ENCODE measurements at places on chromosomes 13 and 19. TPM values are rescaled to one million over a fixed set of nuclear protein-coding genes. Genes with fewer than 3 reads are reported as not detected.

RGS9BP gene
- 0.85 TPM for total RNA-seq

PSG7 gene
- total RNA-seq = not detected

TRPM4 gene
- total RNA-seq = 3.4 TPM

SSC5D gene
- total RNA-seq = 0.05 TPM

KANK2 gene
- total RNA-seq = 10.7 TPM

SLITRK5 gene
- 0.24 TPM for total RNA-seq

DPF1 gene
- 2.5 TPM for total RNA-seq

SELENOV gene
- not detected for total RNA-seq

SLC10A2 gene
- not detected for total RNA-seq

ZNF700 gene
- total RNA-seq = 9.5 TPM

ZNF729 gene
- total RNA-seq = not detected

ASPDH gene
- not detected for total RNA-seq

CGB8 gene
- not detected for total RNA-seq

C13orf42 gene
- not detected for total RNA-seq

OR7C1 gene
- 0.05 TPM for total RNA-seq

GRCh38 chr19:11446652-11447301, 11.3 kb downstream of the PRKCSH start:
- DNase-seq = peak; percentile 61

GRCh38 chr13:51844862-51845573, at the start of gene TMEM272:
Gene TMEM272 (minus strand): TSS chr13:51845177. CDS start chr13:51838530, 6,647 bp downstream.
- peak; percentile 78 for DNase-seq

DNA sequence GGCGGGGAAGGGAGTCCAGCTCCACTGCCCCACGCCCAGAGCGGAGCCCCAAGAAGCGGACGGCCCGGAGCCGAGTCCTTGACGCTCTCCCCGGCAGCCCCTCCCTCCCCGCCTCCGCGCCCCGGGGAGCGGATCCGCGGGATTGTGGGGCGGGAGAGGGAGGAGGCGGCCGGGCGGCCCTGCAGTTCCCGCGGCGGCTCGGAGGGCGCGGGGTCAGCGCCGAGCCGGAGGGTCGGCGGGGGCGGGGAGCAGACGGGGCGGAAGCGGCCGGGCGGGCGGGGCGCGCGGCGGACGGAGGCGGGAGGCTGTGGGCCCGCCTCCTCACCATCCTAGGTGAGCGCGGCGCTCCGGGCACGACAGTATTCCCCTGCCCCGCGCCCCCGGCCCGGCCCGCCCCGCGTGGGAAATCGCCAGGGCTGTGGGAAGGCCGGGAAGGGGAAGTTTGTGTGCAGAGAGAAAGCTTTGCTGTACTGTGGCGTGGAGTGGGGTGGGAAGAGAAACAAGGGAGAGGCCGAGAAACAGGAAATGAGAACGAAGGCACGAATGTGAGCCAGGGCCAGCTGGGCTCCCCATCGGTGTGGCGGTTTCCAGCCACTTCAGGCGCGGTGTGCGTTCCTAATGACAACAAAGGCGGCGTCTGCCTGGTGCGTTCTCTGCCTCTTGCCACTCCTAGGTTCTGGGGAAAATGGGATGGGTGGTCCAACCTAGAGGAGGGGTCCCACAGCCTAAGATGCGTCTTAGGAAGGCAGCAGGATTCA, 1.3 kb upstream of the KLF12 start:
- DNase-seq = peak; percentile 66

DNA sequence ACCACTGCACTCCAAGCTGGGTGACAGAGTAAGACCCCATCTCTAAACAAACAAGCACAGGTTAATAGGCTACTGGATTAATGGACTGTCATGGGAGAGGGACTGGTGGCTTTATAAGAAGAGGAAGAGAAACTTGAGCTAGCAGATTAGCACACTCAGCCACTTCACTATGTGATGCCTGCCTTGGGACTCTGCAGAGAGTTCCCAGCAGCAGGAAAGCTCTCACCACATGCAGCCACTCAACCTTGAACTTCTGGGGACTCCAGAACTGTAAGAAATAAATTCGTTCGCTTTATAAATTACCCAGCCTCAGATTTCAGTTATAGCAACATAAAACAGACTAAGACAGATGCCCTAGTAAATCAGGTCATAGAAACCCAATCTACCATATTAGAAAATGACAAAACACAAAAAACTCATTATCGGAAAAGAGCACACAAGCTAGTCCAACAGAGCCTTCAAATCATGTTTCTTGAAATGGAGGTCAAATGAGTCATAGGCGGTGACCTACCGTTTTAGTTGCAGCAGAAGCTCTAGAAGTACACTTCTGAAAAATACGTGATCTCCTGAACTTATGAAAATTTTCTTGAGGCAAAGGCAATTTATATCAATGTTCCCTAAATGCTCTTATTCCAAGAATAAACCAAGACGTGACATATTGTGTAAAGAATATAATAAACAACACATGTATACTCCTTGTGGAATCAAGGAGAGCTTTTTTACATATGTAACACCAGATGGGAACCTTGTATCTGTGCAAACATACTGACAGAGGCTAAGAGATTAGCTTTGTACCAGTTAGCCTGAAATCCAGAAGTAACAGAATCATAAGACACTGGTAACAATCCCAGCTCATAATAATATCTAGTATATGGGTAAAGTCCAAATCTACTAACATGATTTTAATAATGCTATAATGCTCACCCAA, 340.9 kb upstream of the SGCG start:
- DNase-seq = no peak

- no peak for DNase-seq
Measured at GRCh38 chr13:103908911-103909310, 842.7 kb upstream of the SLC10A2 start.

DNA sequence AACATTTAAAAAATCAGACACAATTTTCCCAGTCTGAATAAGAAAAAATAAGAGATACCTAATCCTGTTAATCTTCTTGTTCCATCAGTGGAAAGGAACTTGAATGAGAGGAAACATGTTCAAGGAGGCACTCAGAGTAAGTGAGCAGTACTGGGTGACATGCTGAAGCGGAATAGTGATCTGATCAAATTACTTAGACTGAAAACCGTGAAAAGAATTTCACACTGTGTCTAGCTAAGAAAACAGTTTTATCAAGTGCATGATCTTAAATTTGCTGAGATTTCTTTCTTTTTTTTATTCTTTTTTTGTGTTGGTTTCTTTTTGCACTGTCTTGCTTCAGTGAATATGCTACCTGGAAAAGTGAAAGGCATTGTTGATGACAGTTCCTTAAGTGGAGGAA, 249.5 kb upstream of the SLC10A2 start:
- no peak for DNase-seq

- no peak for DNase-seq
Measured at GRCh38 chr13:35499196-35499662, 22.7 kb upstream of the MAB21L1 start.

GRCh38 chr19:484494-484893, 11.8 kb upstream of the MADCAM1 start:
- DNase-seq = no peak

- DNase-seq = no peak
Measured at GRCh38 chr19:3801412-3802096, 15.4 kb upstream of the MATK start.

GRCh38 chr13:63128716-63129115, 1713.1 kb upstream of the PCDH20 start:
- DNase-seq = peak; percentile 46

DNA sequence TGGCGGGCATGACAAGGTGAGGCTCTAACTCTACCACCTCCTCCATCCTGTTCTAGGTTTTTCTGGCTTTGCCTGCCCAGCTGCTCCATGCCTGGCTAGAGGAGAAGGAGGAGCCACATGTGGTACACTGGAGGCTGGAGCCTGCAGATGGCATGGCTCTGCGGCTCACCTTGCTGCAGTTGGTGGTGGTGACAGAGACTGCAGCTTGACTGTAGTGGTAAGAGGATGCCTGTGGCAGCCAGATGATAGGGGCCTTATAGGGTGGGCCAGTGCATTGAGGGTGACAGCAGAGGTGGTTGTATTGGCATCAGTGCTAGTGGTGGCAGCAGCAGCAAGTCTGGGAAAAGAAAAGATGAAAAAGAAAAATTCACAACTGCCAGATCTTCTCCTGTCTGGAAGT, 146.2 kb downstream of the TNFRSF19 start:
- no peak for DNase-seq

- no peak for DNase-seq
Measured at GRCh38 chr13:63307228-63307627, 1891.6 kb upstream of the PCDH20 start.

- peak; percentile 45 for DNase-seq
Measured at GRCh38 chr13:74132152-74132775, 1.9 kb downstream of the KLF12 start.

GRCh38 chr13:38897521-38897920, 93.1 kb downstream of the STOML3 start:
- no peak for DNase-seq

DNA sequence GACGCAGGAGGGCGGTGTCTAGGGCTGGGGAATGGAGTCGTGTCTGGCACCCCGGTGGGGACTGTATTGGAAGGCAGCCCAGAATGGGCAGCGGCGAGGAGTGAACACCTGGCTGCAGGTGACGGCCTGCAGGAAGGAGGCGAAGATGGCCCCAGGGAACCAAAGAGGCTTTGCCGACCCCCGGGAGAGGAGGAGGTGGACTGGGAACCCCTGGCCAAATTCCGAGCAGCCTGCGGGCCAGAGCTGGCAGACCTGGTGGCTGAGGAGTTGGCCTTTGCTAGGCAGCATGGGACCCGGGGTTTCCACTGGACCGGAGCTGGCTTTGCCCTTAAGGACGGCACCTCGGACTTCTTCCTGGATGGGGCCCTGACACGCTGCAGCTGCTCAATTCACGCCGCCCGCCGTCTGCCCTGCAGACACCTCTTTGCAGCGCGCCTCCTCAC, 25.9 kb downstream of the ZSWIM9 start:
- no peak for DNase-seq

DNA sequence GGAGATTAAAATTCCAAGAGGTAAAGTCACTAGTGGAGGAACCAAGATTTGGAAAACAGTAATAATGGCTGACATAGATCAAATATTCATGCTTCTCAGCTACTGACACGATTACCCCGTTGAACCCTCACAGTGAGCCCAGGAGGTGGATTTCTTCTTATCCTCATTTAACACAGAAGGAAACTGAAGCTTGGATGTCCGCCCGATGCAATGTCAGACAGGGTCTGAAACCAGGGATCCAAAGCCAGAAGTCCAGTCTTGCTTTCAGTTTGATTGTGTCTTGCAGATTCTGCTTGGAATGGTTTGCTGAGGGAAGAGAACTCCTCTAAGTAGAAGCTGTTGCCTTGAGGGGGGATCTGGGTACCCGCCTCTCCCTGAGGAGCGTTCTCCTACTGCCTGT, 404.7 kb downstream of the KCNRG start:
- DNase-seq = no peak

DNA sequence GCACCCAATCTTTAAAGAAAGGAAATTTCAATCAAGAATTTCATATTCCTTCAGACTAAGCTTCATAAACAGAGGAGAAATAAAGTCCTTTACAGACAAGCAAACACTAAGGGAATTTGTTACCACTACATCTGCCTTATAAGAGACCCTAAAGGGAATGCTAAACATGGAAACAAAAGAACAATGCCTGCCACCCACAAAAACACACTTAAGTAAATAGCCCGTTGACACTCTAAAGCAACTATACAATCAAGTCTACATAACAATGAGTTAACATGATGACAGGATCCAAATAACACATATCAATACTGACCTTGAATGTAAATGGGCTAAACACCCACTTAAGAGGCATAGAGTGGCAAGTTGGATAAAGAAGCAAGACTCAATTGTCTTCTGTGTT, 1056.9 kb upstream of the ATXN8OS start:
- DNase-seq = no peak

DNA sequence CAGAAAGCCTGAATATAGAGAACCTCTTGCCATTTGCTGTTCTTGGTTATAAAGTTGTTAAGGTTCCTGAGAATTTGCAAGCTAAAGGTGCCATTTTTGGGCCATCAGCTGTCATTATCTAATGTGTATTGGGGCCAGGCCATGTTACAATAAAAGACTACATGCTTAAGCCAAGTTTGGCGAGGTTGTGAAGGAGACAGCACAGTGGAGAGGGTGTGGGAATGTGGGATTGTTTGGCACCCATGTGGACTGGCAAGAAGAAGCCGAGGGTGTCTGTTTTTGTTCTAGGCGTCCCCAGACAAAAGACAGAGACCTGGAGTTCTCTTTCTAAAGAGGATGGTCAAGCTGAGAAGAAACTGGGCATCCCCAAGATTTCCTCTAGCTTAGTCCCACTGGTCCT, 64.7 kb downstream of the ZNF44 start:
- DNase-seq = no peak

DNA sequence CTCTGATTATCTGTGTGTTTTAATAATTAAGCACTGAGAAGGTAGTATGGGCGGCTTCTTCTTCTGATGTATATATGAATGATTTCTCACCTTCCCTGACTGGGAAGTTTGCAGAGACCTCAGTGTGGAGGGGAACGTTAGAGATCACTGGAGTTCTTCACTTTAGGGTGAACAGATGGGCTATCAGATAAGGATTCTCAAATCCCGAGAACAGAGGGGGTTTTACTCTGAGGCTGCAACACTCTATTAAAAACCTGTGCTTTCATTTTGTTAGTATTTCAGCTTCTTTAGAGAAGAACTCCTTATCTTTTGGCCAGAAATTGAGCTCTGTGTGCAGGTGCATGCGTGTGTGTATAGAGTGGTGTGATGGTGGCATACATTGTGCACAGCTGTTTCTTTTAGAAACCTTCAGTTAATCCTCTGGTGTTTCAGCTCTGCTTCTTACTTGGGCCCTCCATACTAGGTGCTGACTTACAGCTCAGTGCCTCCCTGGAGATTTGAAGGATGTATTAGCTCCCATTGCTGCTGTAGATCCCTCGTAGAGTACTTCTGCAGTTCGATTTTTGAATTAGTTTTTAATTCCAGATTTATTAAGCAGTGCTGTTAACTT, 45.3 kb upstream of the PCDH9 start:
- no peak for DNase-seq

DNA sequence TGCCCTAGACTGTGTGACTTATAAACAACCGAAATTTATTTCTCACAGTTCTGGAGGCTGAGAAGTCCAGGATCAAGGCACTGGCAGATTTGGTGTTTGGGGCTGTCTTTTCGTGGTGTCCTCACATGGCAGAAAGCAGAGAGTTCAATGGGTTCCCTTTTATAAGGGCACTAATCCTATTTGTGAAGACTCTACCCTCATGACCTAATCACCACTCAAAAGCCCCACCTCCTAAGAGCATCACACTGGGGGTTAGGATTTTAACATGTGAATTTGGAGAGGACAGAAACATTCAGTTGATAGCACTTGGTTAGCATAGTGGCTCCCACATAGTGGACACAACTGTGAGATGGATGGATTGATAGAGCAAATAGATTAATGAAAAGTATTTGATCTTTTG, 21.5 kb upstream of the GPR18 start:
- DNase-seq = no peak

DNA sequence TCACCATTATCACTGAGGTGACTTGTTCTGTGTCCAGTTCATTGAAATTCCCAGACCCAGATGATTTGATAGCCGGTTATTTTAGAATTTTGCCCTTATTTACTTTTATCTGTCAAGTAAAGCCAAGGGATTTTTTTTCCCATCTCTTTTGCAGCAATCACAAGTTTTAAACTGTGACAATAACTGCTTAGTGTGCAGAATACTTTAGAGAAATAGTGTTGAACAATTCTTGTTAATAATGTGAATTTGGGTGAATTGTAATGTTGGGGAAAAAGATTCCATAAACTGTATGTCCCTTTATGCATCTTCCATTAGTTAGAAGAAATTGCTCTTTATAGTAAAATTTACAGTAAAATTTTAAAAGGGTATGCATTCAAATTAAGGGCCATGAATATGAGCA, 79.5 kb downstream of the SLITRK6 start:
- no peak for DNase-seq

GRCh38 chr13:37453246-37453645, 145.3 kb downstream of the POSTN start:
- DNase-seq = peak; percentile 6

GRCh38 chr19:35043906-35044305, 2.4 kb downstream of the HPN start:
- DNase-seq = no peak

All from SK-MEL-5 (cell line).